ENCODE measurements at places on chromosomes 3 and 15.

DNA sequence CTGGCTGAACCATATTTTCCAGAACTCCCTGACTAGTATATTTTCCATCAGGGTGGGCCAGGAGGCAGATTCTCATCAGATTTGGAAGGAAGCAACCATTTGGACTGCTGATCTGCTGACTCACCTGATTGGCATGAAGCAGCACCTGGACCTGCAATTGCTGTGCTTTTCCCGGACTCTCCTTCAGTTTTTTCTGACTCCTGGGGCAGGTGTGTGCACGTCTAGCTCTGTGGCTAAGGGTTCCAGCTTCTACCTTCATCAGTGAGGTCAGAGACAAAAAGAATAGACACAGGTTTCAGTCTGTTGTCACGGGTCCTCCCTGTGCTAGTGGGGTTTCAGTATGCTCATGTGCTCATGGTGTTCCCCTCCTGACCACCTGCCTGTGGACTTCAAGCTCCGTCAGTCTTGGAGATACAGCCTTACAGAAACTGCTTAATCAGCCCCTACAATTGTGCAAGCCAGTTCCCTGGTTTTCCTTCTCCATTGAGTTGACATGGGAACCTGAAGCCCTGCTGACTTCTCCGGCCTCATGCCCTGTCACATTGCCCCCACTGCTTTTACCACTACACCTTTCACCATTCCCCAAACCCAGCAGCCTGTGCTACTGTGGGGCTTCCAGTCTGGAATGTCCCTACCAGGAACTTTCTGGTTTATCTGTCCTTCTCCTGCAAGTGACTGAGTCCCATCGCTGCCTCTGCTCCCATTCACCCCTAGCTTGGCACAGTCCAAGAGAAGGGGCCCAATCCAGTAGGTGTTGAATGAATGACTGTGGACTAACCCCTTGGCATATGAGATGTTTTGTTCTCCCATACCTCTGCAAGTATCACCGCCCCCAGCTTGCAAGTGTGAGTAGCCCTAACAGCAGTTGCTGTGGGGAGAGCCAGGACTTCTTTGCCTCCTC lies 31.7 kb downstream of the HMCES start:
- DNase-seq = no peak

- DNase-seq = peak; percentile 17
Measured at GRCh38 chr15:38054488-38054887, 120.0 kb downstream of the TMCO5A start.

GRCh38 chr3:103052236-103052830 lies 617.5 kb downstream of the ZPLD1 start:
- no peak for DNase-seq

- DNase-seq = no peak
Measured at GRCh38 chr3:38599886-38600285, 49.6 kb downstream of the SCN5A start.
